ENCODE measurements at places on chromosomes 12 and 14. TPM values are rescaled to one million over a fixed set of nuclear protein-coding genes. Genes with fewer than 3 reads are reported as not detected.
A peak's percentile ranks its signal among the peaks of the same experiment; 100 is the strongest.

The NOXRED1 gene
- 0.31 TPM for polyA plus RNA-seq

DNA sequence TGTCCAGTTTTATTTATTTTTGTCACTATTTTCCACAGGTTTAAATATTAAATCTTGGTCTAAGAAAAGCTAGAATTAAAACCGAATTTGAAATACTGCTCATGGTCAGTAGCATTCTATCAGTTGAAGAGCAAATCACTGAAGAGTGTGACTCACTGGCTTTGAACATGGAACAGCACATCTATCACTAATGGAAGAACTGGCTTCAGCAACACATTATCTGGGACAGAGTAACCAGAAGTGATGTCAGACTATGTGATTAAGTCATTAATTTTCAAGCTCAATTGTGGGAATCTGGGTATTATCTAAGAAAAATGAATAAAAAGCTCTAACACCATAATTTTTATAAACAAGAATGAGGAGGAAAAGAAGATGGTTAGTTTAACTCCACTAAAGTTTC, 527.5 kb downstream of the TMTC2 start:
- no peak for DNase-seq

DNA sequence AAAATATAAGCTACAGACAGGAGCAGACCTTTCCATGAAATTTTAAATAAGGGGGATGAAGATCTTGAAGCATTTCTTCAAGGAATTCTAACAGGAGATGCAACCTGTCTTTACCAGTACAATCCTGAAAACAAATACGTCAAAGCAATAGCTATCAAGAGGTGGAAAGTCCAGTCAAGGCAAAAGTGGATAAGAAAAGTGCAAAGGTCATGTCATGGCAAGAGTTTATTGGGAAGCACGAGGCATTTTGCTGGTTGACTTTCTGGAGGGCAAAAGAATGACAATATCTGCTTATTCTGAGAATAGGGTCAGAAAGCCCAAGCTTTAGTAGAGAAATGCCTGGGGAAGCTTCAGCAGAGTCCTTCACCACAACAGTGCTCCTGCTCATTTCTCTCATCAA, 34.3 kb upstream of the PRB4 start:
- DNase-seq: no peak

DNA sequence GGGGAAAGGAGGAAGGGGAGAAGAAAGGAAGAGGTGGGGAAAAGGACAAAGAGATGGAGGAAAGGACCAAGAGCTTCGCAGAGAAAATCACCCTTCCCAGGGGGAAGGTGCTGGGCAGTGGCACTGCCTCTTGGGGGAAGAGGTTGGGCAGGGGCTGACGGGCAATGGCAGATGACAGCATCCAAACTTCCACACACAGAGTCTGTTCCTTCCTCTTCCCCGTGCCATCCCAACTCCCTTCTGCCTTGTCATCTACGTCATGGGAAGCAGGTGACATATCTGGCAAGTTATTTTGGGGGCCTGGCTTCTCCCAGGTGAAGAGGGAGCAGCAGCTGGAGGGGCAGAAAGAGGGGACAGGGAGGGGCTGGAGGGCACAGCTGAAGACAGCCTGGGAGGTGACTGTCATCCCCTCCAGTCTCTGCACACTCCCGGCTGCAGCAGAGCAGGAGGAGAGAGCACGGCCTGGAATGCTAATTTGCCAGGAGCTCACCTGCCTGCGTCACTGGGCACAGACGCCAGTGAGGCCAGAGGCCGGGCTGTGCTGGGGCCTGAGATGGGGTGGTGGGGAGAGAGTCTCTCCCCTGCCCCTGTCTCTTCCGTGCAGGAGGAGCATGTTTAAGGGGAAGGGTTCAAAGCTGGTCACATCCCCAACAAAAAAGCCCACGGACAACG, 43.9 kb upstream of the IQSEC3 start:
- no peak for DNase-seq

DNA sequence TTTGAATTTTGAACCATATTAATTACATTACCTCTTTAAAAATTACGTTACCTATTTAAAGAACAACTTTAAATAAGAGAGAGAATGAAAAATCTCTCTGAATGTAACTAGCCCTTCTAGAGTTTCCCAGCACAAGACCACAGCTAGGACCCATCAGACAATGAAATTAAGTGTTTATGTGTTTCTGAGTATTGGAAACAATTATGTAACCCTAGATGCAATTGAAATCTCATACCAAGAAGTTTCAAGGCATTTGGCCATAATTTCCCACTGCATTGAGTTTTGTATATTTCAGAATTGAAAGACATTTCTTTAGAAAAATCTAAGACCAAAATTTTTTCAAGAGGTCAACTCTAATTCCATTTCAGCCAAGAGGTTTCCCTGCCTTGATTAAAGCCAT, 47.1 kb downstream of the SERPINA3 start:
- no peak for DNase-seq

GRCh38 chr12:38875586-38876228, 29.7 kb downstream of the CPNE8 start:
- peak; percentile 11 for DNase-seq

- no peak for DNase-seq
Observed at GRCh38 chr14:61256826-61257468, 24.2 kb downstream of the TMEM30B start.

GRCh38 chr14:81273521-81273920, 52.8 kb upstream of the GTF2A1 start:
- DNase-seq: no peak

DNA sequence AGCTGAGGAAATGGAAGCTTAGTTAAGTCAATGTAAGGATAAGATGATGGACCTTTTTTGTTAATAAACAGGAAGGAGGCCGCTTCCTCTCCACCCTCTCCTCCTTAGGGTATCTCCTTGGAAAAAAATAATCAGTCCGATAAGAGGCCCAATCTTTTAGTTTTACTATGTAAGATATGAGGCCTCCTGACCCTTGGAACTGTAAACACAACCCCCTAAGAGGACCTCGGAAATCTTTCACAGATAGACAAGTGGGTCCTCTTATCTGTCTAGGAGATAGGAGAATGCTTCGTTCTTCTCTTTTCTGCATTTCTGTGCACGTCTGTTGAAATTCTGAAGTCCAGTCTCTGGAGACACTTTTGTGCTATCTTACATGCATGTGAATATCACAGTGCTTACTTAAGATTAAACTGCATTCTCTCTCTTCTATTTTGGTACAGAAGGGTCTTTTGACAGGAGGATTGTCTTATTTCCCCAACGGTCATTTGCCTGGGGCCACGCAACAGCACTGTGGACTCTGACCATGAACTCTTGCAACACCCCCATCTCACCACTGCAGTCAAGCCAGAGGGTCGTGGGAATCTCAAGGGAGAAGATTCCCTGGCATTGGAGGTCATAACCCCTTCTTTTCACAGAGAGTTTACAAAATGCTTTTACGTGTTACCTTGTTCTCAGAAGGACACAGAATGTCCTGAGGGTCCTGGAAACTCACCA, 313.0 kb upstream of the RTL1 start:
- no peak for DNase-seq

The SCYL2 gene
- polyA plus RNA-seq: 27.2 TPM

The GOLT1B gene
- polyA plus RNA-seq: 105 TPM

The ZC3H10 gene
- polyA plus RNA-seq: 3.0 TPM

DNA sequence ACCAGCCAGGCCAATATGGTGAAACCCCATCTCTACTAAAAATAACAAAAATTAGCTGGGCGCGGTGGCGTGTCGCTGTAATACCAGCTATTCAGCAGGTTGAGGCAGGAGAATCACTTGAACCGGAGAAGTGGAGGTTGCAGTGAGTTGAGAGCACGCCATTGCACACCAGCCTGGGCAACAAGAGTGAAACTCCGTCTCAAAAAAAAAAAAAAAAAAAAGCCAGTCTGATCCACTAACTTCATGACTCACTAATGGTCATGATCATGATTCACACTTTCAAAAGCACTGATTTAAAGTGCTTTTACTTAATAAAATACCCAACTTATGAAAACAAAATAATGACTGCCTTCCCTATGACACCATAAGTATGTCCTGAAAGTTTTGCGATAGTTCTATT, 38.4 kb upstream of the CPM start:
- DNase-seq: peak; percentile 84

GRCh38 chr12:45601888-45602287, 127.6 kb upstream of the ARID2 start:
- no peak for DNase-seq

The MYO1H gene
- not detected for polyA plus RNA-seq

- DNase-seq: no peak
Observed at GRCh38 chr12:11178250-11178649, 7.3 kb downstream of the SMIM10L1 start.

GRCh38 chr12:125259178-125259867, 194.1 kb downstream of the AACS start:
- no peak for DNase-seq

GRCh38 chr12:40103043-40103442, 2.8 kb downstream of the SLC2A13 start:
- DNase-seq: no peak

- no peak for DNase-seq
Observed at GRCh38 chr14:67501670-67502069, 13.1 kb upstream of the TMEM229B start.

DNA sequence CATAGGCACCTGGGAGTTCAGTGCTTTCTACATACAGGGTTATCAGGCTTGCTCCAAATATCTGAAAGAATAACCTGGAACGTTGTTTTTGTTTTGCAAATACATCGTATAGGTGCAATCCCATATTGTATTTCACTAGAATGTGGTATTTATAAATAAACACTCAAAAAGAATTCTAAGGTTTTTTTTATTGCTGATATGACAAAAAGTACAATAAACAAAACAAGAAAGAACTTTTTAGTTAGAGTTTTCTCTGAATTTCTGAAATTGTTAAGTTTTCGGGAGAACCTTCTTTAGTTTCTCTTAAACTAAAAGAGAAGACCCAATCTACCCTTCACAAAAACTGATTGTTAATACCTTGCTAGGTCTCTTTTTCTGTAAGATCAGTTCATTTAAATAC, 225.8 kb downstream of the CCDC59 start:
- DNase-seq: no peak

The SERPINA12 gene
- polyA plus RNA-seq: not detected

The PSMC6 gene
- polyA plus RNA-seq: 98.8 TPM

- no peak for DNase-seq
Observed at GRCh38 chr12:12384571-12385340, 27.9 kb downstream of the BORCS5 start.

The MAPKAPK5 gene
- polyA plus RNA-seq: 23.1 TPM

- DNase-seq: no peak
Observed at GRCh38 chr14:55814064-55814463, 234.1 kb downstream of the KTN1 start.

- no peak for DNase-seq
Observed at GRCh38 chr12:31008241-31008761, 65.4 kb upstream of the DDX11 start.

- no peak for DNase-seq
Observed at GRCh38 chr12:95505039-95505438, 31.1 kb downstream of the METAP2 start.

- no peak for DNase-seq
Observed at GRCh38 chr12:48192861-48193260, 9.4 kb downstream of the CCDC184 start.

The GYS2 gene
- not detected for polyA plus RNA-seq

DNA sequence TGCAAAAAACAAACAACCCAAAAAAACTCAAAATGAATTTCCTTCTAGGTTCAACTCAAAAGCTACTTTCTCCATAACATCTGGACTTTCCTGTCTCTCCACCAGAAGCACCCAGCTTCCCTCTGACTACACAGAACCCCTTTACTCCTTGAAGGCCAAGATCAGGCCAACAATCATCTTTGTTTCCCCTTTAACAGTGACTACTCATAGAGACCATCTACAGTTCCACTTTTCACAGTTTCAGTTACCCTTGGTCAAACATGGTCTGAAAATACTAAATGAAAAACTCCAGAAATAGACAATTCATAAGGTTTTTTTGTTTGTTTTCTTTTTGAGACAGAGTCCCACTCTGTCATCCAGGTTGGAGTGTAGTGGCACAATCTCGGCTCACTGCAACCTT, 11.8 kb downstream of the GCH1 start:
- no peak for DNase-seq

DNA sequence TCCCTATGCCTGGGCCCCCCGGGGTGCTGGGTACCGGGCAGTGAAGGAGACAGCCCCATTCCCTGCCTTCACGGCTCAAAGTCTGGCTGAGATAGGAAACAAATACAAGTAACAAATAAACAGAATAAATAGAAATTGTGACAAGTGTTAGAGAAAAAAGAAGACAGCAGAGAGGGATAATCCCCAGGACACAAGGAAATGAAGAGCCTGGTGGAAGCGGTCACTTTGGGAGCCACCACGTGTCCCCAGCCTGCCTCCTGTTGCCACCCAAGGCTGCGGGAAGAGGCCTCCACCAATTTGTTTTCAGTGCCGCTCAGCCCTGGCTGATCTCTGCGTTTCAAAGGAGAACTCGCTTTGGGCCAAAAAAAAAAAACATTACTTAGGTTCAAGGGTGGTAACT, 31.2 kb downstream of the RBM19 start:
- DNase-seq: no peak

The TBX5 gene
- 27.5 TPM for polyA plus RNA-seq

- no peak for DNase-seq
Observed at GRCh38 chr12:132921685-132922084, 34.3 kb upstream of the CHFR start.

DNA sequence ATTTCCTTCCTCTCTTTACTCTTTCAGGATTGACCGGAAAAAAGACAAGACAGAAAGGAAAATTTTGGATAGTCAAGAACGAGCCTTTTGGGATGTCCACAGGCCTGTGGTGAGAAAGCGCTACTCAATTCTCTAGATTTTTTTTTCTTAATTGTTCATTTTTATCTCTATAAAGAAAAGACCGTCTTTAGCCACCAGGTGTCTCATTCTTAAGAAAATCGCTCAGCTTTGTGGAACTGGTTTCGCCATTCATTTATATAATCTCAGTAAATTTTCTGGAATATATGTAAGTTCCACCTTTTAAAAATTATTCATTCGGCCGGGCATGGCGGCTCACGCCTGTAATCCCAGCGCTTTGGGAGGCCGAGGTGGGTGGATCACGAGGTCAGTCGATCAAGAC, 421.1 kb downstream of the DPF3 start:
- DNase-seq: peak; percentile 23

DNA sequence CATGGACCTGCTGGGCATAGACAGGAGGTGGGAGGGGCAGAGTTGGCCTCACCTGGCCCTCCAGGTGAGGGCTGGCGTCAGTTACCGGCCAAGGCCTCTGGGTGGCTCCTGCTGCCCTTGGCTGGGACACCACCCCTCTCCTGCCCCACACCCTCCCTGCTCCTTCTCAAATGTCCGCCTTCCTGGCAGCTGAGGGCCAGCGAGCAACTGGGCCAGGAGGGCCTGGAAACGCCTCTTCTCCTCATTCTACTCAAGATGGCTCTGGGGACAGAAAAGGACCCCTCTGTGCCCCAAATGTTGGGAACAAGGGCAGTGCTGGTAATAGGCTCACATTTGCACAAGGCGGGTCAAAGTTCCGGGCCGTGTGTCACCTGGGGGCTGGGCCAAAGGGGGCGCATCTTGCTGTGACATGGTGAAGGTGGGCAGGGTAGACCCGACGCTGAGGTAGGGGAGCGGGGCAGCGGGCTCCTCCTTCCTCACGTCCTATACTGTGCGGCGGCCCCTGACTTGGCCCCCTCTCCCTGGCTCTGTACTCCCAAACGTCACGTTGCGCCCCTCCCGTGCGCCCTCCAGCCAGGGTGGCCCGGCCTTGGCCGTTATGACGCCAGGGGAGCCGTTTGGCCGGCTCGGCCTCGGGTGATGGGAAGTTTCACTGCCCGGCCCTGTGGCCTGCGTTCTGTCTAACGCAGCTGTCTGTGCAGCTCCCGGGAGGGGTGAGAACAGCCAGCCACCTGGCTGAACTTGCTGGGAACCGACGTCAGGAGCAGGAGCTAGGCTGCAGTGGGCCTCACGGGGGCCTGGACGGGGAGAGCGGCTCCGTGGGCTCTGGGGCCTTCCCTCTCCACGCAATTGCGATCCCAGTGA, 18.0 kb upstream of the DLK1 start:
- peak; percentile 22 for DNase-seq

The PLEKHD1 gene
- polyA plus RNA-seq: not detected

All from GM23248 (cell line).